T-helper 22 cell (primary cell): ENCODE measurements at places on chromosomes 13 and 19.

DNA sequence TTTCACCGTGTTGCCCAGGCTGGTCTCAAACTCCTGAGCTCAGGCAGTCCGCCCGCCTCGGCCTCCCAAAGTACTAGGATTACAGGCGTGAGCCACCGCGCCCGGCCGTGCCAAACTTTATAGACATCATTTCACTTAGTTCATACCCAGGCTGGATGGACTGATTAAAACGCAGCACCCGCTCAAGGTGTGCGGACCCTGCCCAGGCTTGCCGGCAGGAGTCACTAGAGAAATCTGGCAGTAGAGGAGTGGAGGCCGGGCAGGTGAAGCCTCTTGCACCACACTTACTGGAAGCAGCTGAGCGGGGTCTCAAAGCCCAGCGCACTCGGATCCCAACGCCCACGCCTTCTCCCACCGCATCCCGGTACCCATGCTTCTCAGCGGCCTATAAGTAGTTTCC is 11.4 kb downstream of the PTGIR start:
- no peak for DNase-seq

- peak; percentile 33 for DNase-seq
These were observed 17.6 kb upstream of the DHRS12 start for GRCh38 chr13:51821606-51822005.

DNA sequence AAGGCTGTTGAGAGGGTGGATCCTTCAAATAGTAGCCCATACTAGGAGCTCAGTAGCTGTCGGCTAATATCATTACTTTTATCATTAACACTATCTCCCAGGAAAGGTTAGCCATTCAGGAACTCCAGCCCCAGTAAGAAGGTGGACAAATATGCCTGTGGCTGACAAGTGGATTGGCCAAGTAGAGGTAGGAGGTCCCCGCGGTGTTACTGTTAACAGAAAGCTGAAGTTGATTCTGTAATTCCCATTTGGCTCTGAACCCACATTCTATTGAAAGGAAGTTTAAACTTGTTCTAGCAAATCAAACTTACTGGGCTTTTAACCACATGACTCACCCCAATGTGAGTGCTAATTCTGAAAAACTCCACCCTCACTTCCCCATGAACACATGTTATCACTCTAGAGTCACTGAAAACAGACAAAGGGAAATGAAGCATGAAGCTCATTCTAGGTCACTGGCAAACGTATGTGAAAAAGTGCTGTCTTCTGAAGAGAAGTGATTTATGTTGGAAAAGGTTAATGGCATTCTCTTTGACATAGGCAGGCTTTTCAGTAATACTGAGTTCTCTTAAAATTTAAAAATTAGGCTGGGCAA is 273.5 kb downstream of the FGF14 start:
- DNase-seq, result no peak

DNA sequence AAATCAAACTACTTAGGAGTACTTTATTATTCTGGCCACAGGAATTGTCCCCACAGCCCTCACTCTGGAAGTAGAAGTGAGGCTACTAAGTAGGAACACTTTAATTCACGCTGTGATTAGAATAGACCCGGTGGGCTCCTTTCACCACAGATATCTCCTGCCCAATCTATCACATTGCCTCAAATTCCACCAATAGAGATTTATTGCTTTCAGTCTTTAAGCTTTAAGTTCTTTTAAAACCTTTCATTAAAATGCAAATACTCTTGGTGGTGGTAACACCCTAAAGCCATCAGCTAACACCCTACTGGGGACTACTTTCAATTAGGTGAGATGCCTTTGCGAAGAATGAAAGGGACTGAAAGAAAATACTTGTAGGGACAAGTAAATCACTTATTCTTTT is 181.9 kb downstream of the DACH1 start:
- no peak for DNase-seq

GRCh38 chr19:5137571-5138124 is 168.7 kb downstream of the KDM4B start:
- DNase-seq, result no peak

GRCh38 chr13:113882267-113882630 is 18.4 kb upstream of the GAS6 start:
- DNase-seq, result no peak

DNA sequence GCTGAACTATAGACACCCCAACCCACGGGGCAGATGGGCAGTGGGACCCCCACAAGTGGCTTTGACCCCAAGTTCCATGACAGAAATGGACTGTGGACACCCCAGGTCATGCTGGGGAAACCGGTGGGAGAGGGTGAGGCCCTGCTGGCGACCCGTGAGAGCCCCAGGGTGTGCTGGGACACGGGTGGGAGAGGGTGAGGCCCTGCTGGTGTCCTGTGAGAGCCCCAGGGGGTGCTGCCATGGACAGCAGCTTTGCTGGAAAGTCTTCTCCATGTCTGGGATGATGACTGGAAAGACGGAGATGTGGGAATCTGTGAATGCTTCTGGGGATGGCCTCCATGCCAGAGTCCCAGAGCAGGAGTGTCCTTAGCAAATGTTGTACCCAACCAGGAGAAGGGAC is 148.4 kb downstream of the URI1 start:
- no peak for DNase-seq
